ENCODE measurements at places on chromosomes 12 and 14.

- DNase-seq = no peak
Observed at GRCh38 chr14:94355191-94355794, 32.2 kb upstream of the SERPINA6 start.

DNA sequence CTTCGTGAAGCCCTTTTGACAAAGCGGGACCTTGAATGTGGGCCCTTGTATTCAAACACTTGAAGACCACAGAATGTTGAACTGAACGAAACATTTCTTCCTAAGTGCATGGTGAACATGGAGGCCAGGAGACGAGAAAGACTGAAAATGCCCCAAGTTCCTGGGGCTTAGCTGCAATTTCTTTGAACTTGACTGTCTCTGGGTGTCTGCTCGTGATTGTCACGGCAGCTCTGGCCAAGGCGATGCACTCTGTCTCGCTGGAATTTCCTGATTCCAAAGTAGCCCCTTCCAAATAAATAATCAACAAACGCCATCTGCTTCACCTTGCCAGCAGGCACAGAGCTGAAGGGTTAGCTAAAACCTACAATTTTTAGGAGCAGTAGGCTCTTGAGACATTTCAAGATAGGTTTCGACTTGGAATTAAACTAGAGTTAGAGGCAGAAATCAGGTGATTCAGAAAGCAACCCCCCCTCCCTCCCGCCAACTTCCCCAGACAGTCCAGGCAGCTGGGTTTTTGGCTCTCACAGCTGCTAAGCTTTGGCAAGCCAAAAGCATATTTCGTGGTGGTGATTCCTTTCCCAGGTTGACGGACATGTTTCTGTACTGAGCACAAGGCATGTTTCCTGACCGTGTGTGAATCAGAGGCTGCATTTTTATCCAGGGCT, 13.5 kb upstream of the IRF2BPL start:
- no peak for DNase-seq

DNA sequence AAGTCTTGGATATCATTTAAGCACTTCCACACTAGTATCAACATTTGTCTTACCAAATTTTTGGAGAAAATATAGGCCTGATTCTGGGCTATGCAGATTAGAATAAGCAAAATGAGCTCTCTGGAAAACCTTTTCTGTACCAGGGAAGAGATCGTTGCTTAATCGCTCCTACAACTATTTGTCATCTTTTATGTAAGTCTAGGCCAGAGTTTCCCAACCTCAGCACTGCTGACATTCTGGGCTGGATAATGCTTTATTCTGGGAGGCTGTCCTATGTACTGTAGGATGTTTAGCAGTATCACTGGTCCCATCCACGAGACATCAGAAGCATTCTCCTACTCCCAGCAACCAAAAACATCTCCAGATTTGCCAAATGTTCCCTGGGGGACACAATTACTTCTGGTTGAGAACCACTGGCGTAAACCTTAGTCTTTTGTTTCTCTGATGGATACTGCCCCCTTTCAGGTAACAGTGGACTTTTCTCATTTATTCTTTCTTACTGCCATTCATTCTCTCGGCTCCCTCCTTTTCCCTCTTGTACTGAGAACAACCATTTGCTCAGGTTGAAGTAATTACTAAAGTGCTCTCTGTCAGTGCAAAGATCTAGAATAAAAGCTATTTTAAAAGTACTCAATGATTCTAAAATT, 316.9 kb upstream of the E2F7 start:
- DNase-seq = no peak

- no peak for DNase-seq
Observed at GRCh38 chr12:81077686-81078441, at the start of gene ACSS3. Gene ACSS3 (plus strand): TSS chr12:81078079. CDS start chr12:81078121, 42 bp downstream.

DNA sequence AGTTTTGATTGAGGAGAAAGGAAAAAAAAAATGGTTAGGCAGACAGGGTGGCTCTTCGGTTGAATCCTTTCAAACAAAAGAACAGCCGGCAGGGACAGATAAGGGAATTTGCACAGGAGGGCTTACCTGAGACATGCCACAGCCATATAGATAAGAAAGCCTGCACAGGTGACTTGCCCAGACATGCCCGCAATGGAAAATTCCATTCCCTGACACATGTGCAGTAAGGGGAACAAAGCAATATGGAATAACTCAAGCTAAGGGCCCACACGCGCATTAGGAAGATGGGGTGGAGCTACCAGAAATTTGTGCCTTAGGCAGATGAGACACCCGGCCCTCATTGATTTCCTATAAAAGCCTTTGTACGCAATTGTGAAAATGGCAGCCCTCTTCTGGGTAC, 86.7 kb downstream of the TMEM260 start:
- DNase-seq = no peak

DNA sequence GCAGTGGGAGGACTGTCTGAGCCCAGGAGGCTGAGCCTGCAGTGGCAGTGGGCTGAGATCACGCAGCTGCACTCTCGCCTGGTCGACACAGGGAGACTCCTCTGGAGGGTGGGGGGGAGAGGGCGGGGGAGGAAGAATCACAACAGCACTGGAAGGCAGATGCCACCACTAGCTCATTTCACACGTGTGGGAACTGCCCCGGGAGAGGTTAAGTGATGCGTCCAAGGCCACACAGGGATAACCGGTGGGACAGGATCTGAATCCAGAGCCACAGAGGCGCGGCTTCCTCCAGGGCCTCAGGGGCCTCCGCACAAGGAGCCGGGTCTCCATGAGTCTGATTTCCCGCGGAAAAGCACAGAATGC, 20.8 kb downstream of the STX2 start:
- DNase-seq = no peak

- no peak for DNase-seq
Observed at GRCh38 chr12:128606051-128606450, 217.7 kb downstream of the SLC15A4 start.

DNA sequence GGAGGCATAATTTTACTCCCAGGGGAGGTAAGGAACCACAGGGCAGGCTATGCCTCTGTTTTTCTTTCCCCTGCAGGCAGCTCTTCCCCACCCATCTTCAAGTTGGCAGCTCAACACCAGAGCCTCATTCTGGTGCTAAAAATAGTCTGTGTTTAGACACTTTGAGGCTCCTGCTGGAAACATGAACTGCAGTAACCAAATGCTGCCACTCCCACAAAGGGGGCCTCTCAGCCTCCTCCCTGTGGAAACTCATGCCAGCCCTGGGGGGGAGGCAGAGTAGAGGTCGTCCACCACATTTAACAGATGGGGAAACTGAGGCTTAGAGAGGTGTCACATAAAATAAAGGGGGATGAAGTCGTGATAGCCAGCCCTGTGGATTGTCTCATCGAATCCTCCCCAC, 61.4 kb downstream of the WSCD2 start:
- DNase-seq = no peak

DNA sequence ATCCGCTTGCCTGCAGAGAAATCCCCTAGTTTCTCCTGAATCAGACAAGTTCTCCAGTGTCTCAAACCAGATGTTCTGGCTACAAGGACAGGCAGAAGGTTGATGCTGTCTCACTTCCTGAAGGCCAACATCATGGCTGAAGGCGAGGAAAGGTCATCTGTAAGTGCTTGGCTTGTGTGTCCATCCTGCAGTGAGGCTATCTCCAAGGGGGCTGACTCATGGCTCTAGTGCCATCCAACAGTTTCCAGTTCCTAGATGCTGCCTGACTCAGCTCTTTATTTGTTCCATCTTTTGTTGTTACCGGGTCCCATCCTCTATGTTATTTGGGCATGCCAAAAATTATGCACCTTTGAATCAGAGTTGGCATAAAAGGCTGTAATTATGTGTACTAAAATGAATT, 232.1 kb upstream of the TBX3 start:
- no peak for DNase-seq

DNA sequence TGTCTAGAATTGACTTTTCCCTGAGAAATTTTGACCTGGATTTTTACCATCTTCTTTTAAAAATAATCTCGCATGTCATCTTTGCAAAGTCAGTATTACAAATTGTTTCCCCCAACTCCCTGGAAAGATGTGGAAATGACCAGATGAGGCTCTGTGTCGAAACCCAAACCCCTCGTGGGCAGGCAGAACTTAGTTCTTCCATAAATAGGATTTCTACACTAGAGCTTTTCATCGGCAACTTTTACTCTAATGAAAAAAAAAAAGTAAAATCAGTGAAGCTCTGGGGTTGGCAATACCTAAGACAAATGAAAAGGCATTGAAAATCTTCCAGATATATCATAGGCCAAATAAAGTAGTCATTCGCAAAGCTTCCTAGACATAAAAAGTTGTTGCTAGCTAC, 17.0 kb downstream of the SSPN start:
- no peak for DNase-seq

GRCh38 chr12:108825201-108825950, 32.0 kb downstream of the SSH1 start:
- DNase-seq = no peak

DNA sequence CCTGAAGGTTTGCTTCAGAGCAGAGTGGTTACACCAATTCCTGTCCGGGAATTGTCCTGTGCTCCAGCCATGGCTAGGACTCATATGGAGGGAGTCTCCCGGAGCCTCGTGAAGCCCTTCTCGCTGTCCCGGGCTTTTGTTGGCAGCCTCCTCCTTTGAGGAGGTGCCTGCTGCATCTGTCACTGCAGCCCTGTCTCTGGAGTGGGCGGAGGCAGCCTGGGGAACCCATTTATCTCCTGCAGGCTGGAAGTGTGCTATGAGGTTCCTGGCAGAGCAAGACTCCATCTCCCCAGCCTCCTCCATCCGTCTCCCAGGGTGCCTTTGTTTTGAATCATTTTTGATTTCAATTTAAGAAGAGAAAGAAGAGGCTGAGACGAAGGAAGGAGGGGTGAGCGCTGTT, 355.3 kb downstream of the GLT1D1 start:
- peak; percentile 52 for DNase-seq

- no peak for DNase-seq
Observed at GRCh38 chr12:87142342-87142741, 886.2 kb upstream of the MGAT4C start.

DNA sequence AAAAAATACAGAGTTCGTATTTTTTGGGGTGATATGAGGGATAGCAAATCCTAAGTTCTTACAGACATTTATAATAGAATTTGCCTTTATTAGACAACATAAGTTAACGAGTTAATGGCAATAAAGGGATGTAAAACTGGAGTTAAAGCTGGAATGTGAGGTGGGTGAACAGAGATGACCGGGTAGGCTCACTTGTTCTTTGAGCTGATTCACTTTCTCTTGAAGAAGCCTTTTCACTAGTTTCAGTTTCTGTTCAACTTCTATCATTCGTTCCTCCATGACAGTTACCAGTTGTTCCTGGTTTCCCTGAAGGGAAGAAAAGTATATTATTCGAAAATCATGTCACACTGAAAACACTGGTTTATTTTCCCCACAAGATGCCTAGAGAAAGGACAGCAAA, 57.7 kb upstream of the SAV1 start:
- no peak for DNase-seq

DNA sequence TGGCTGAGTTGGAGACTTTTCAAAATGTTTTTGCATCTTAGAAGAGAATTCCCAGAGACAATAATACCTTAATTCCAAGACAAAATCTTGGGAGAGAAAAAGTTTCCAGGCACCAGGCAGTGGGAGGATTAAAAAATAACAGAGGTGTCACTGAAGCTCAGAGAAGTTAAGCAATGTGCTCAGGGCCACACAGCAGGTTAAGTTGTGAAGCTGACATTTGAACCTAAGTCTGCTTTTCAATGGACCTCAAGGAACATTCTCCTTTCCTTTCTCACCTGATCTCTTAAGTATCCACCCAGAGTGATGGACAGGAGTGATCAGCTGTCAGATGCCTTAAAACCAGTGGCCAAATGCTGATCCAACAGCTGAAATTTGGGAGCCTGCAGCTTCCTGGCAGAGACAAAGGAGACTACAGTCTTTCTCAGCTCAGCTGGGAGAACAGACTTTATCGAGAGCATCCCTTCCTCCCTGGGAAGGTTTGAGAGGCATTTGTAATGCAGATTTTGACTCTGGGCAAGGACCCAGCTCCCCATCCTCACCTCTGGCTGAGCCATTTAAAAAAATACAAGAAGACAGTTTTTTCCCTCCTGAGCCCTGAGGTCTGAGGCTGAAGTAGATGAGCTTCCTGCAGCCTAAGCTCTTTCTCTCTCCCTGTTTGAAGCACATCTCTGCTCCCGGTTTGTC, 174.9 kb upstream of the RPH3A start:
- DNase-seq = no peak

DNA sequence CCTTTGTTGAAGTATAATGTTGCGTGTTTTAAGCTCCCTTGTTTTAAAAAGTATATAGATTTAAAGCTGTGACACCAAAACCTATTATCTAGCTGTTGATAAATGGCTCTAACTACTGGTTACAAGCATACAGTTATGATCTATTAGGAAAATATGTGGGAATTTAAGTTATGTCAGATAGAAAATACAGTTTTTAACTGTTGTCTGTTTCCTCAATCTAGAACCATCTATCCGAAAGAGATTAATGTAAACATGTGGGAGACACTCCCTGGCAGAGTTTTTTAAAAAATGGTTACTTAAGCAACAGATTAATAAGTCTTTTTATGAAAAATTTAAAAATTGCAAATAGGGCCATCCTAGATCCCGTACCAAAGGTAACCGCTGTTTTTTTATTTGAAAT, 8.2 kb downstream of the RPL36AL start:
- DNase-seq = no peak

DNA sequence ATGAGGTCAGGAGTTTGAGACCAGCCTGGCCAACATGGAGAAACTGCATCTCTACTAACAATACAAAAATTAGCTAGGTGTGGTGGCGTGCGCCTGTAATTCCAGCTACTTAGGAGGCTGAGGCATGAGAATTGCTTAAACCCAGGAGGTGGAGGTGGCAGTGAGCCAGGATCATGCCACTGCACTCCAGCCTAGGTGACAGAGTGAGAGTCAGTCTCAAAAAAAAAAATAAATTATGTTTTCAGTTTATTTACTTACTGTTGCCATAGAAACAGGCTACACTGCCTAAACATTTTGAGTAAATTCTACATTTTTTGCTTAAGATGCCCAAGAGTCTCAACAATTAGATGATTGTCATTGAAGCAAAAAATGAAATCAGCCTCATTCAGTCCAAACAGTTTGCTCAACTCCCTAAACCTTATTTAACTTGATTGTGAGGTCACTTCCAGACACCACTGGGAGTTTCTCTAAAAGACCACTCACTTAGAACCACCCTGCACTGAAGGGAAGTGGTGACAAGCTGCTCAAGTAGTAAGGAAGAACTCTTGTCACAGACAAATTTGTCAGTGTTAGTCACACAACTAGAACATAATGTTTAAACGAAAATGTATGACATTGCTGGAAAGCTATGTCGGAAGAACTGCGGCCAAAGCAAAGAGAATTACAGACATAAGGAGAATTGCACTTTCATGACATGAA, 9.8 kb upstream of the GNPNAT1 start:
- no peak for DNase-seq

DNA sequence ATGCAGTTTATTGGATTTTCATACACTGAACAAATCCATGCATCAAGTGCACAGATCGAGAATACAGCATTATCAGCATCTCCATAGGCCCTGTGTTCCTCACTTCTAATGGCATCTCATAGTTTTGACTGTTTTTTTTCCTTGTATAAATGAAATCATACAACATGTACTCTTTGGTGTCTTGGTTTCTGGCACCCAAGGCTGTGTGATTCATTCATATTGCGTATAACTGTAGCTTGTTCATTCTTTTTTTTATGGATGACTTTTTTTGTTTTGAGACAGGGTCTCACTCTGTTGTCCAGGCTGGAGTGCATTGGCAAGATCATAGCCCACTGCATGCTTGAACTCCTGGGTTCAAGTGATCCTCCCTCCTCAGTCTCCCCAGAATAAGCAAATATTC, 14.3 kb downstream of the RASSF8 start:
- DNase-seq = no peak

Measured in vagina (tissue), 2 donors.